Left ventricle myocardium superior (tissue), 1 donor: ENCODE measurements at places on chromosomes 4 and X. TPM values are rescaled to one million over a fixed set of nuclear protein-coding genes. Genes with fewer than 3 reads are reported as not detected.

DDIT4L gene
- total RNA-seq = 0.37 TPM

DNA sequence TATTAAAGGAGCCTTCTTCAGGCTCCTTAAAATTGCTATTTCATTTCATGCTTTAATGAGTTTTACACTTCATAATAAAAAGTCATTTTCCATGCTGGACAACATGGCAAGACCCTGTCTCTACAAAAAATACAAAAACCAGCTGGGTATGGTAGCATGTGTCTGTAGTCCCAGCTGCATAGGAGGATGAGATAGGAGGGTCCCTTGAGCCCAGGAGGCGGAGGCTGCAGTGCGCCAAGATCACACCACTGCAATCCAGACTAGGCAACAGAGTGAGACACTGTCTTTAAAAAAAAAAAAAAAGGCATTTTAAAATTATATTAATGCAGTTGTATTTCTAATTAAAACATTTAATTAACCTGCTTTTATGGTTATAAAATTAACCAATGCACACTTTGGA, 49.2 kb downstream of the PDS5A start:
- peak; percentile 42 for DNase-seq

GPR143 gene
- total RNA-seq = not detected

DNA sequence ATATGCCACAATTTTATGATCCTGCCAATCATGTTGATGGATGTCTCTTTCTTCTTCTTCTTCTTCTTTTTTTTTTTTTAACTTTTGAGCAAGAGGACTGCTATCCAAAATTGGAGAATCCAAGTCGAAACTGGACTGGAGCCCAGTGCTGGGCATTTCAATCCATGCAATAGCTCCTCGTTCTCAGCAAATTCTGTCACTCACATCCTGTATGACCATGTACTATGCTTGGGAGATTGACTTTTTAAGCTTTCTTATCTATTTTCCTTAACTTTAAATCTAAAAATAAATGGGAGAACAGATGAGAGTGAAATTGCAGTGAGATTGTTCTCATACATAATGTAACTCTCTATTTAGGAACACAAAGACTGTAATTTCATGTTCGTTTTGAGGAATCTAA, 123.0 kb upstream of the PUDP start:
- no peak for DNase-seq

- no peak for DNase-seq
These were observed 128.7 kb downstream of the ARHGAP24 start for GRCh38 chr4:85603437-85604336.

DNA sequence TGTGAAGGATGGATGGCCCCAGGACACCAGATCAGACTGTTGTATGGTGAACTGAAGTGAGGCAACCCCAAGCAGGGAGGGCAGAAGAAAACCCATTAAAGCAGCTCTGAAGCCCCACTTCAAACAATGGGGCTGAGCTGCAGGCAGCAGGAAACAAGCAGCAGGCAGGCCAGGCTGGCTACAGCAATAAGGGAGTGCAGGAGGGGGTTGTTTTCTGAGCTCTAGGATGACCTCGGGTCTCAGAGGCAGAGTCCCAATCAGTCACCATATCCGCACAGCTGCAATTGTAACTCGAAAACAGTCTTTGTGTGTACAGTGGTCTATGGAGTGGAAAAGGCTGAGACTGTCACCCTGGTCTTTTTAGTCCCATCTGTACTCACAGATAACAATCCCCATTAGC, 90.4 kb downstream of the COL4A6 start:
- DNase-seq = no peak

GRCh38 chr4:147201016-147201415, 255.4 kb upstream of the TTC29 start:
- no peak for DNase-seq

GRCh38 chr4:183360161-183360919, 38.1 kb upstream of the CLDN24 start:
- DNase-seq = no peak

IL21 gene
- not detected for total RNA-seq

DNA sequence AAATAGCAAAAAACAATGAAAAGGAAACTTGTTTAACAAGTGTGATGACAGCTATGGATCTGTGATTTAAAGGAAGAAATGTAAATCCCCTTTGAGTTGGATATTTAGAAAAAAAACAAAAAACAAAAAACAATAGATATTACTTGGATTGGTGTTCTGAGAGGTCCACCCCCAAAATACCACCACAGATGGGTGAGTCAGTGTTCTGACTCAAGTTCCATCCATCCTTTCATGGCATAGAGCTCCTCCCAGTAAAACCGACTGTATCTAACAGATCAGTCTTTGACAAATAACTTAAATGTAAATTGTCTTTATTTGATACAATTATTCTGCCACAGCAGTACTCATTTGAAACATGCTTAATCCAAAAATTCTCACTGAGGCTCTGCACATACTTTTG, 27.4 kb downstream of the TMPRSS11B start:
- DNase-seq = no peak

DNA sequence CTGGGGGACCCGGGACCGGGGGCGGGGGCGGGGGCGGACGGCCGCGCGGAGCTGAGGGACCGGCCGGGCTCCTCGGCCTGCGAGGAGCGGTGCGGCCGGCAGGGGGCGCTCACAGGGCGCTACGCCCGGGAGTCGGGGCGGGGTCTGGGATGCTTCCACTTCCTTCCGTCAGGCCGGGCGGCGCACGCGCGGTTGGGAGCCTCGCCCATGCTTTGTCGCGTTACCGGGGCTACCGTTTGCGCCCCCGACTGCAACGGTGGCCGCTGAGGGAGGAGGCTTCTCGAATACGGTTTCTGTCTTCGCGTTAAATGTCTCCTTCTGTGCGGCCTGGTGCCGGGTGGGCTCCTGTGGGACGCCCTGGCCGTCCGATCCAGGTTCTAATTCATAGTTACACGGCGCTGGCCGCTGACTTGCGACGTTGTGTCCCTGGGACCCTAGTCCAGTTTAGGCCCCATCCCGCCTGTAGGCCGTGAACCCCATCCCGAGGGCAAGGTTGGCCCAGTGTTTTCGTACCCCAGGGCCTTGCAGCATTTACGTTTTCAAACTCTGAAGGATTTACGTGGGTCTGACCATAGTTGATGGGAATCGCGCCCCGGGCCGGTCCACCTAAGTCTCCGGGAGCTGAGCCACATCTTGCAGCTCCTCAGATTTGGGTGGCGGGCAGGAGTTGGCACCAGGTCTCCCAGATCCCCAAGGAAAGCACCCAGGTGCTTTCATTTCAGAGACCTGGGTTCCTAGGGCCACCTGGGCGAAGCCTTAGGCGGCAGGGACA, 549 bp downstream of the MSL3 start:
- peak; percentile 93 for DNase-seq

SORCS2 gene
- total RNA-seq = 1.5 TPM

DNA sequence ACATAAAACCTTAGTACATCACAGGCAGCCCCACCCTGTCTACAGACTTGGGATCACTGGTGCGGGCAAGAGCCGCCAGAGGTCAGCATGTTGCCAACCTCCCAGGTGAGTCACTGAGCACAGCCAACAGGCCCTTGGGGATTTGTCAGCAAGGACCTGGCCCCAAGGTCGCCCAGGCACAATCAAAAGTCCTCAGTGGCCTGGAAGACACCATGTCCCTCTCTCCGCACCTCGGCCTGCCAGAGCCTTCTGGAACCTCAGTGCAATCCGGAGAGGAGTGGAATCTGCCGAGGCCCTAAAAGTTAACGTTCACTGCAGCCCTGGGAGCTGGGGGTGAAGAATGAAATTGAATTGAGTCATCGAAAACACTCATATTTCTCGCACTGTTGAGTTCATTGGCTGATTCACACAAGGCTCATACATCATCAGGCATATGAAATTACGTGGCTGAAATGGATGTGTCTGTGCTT, 74.3 kb downstream of the WFS1 start:
- DNase-seq = no peak

- no peak for DNase-seq
These were observed 15.2 kb upstream of the HERC5 start for GRCh38 chr4:88441696-88442095.

SMIM31 gene
- not detected for total RNA-seq

- no peak for DNase-seq
These were observed 196.6 kb downstream of the PRDM5 start for GRCh38 chr4:120725639-120726580.

DNA sequence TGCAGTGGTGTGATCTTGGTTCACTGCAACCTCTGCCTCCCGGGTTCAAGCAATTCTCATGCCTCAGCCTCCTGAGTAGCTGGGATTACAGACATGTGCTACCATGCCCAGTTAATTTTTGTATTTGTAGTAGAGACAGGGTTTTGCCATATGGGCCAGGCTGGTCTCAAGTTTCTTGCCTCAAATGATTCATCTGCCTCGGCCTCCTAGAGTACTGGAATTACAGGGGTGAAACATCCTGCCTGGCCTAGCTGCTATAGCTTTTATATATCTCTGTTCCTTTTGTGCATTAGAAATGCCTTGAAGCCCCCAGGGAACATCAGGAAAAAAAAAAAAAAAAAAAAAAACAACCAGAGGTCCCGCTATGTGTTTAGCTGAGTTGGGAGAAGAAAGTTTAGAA, 34.8 kb downstream of the UBE2K start:
- no peak for DNase-seq

DNA sequence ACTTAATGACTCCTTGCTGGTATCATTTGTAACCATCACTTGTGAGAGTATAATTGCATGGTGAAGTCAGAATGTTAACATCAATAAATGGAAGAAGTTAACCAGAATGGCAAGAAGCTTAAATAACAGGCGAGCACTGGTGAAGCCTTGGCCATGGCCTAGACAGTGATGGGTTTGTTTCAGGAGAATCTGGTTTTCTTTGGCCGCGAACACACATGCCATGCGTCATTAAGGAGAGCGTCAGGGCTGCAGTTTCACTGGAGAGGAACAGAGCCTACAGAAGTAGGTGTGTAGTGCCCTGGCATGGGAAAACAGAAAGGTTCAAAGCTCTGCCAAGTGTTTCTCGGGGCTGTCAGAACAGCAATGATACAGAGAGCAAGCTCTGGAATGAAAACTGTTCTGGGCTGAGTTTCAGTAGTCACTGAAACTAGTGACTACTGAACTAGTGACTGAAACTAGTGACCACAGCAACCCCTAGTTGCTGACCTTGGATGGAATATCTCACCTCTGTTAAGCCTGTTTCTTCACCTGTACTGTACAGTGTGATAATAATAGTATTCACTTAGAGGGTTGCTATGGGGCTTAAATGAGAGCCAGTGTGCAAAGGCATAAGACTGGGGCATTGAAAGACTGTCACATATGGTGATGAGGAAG, 93.8 kb downstream of the C4orf51 start:
- DNase-seq = no peak

DNA sequence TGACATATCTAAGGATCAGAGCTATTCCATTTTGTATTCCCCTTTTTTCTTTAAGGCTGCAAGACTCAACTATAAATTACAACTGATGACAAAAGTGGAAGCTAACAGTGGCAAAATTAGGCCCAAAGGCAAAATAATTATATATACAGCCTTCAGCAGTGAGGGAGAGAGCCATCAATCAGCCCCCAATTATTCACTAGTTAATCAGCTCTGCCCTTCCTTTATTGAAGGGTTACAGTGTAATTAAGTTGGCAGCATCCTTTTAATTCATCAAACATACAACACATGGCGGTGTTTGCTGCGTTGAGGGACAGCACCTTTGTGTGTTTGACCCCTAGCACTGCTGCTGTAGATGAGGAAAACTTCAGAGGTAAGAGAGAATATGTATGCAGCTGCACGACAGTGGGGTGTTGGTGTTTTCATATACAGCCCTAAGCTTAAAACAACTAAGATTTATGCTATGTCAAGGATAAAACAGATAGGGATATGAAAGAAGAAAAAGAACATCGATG, 973.9 kb upstream of the POU3F4 start:
- DNase-seq = no peak

MSANTD1 gene
- total RNA-seq = 0.45 TPM

DNA sequence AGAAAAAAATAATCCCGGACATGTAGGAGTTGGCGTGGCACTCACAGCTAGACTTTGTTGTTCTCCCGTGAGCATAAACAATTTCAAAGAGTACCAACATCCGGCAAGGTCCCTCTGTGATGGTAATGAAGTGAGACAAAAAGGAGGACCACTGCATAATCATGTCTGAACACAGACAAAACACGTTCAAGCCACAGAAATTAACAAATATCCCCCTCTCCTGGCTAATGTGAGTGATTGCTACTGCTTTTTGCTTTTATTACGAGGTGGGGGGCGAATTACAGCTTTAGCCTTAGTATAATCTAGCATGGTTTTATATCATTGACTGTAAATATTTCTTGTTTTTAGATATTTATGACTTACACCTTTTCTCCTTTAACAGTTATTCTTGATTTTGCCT, 118.5 kb downstream of the PLS3 start:
- no peak for DNase-seq

- DNase-seq = no peak
These were observed 93.4 kb downstream of the TMA16 start for GRCh38 chr4:163587867-163588266.

DNA sequence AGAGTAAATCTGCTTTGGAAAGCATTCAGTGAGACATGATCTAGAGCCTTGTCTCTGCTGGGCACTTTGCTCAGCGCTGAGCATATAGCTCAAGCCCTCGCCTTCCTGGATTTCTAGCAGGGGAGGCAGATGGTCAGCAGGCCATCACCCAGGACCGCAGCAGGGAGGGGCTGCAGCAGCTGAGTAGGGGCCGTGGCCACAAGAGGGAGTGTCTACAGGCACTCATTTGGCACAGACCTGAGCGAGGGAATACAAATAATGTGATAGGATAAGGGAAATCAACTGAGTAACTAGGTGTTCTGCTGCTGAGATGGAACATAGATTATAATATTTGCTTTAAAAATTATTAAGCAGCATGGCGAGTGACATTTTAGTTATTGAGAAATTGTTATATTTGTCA, 30.2 kb downstream of the OFD1 start:
- peak; percentile 35 for DNase-seq
